ENCODE measurements at places on chromosomes 5 and 9.

DNA sequence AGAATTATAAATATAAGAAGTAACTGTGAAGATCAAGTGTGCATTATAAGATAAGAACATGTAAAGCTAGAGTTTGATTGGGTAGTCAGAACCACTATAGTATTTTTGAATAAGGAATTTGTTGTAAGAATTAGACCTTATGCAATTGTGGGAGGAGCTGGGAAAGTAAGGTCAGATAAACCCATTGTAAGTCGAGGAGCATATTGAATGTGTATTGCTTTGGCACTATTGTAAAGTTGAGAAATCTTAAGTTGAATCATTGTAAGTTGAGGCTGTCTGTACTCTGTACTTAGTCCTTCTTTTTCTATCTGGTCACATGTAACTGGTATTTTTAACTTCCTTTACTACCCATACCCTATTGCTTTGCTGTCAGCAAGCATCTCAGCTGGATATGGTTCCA is 158.7 kb downstream of the CCDC171 start:
- DNase-seq: no peak

DNA sequence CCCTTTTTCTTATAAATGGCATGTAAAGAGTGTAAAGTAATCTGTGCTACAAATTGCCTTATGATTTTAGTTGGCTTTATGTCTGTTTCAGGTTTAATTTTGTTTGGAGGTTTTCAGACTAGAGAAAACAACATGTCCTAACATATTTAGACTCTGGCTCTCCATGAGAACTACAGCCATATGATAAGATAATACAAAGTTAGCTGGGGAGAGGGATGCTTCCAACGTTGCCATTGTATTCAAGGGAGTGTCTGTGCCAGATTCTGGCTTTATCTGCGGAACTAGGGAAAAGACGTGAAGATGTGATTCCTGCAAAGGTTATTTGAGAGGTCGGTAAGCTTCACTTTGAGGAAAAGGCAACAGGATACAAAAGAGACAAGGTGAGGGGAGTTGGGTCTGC is 140.0 kb upstream of the OTULINL start:
- DNase-seq: no peak

DNA sequence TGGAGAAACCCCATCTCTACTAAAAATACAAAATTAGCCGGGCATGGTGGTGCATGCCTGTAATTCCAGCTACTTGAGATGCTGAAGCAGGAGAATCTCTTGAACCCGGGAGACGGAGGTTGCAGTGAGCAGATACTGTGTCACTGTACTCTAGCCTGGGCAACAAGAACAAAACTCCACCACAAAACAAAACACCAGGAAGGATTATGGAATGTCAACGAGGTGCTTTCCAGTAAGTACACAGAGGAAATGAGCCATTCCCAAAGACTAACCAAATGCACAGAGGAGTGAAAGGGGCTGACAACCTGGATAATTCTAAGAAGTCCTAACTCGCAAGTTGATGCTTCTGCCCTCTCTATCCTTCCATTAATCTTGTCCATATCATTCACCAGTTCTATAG is 126.1 kb upstream of the RETREG1 start:
- DNase-seq: no peak

- DNase-seq: no peak
Measured at GRCh38 chr9:130345897-130346385, 80.4 kb downstream of the HMCN2 start.

GRCh38 chr9:14321517-14322130 is 7.7 kb upstream of the NFIB start:
- no peak for DNase-seq

DNA sequence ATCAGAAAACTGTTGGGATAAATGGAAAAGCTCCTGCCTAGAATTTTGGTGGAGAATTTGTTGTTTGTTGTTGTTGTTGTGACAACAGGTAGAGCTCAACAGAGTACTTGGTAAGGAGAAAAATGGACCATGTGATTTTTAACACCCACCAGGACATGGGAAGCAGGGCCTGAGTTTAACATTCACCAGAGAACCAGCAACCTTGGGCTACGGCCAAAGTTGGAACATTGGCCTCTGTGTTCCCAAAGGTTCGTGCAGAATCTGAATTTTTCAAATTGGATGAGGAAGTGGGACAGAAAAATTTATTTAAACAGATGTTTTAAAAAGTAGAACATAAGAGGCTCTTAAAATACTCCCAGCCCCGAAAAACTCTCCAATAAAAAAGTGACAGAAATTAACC is 127.0 kb downstream of the GNA14 start:
- DNase-seq: no peak

DNA sequence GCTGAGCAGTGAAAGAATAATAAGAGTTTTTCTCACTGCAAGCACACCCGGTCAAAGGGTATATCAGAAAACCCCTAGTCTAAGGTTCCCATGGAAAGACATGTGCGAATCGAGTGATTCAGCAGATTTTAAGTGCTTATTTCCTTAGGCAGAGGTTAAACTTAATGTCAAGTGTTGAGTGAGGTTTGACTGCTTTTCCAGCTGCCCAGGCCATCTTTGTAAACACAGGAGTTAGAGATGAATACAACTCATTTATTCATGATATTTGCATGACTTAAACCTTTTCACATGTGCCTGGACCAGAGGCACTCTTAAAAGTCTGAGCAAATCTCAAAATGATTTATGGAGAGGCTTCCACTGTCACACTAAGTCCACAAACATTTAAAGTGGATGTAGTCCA is 137.8 kb upstream of the RGMB start:
- no peak for DNase-seq

DNA sequence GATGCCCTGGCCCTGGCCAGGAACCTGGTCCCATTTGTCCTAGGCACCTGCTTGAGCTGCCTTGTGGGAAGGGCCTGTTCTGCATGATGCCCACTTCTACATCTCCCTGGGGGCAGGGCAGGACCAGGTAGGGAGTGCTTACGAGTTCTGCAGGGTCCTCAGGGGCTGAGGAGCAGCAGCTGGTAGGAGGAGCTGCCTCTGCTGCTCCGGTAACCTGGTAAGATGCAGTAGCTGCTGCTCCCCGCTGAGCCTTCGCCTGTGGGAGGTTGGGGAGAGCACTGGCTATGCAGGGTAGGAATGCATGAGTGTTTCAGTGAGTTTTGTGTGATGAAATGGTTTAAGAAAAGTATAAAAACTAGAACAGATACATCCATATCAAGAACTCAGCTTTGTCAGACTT is 13.6 kb downstream of the LRRC8A start:
- DNase-seq: no peak

- DNase-seq: no peak
Measured at GRCh38 chr9:127809540-127810377, 7.1 kb downstream of the FPGS start.

DNA sequence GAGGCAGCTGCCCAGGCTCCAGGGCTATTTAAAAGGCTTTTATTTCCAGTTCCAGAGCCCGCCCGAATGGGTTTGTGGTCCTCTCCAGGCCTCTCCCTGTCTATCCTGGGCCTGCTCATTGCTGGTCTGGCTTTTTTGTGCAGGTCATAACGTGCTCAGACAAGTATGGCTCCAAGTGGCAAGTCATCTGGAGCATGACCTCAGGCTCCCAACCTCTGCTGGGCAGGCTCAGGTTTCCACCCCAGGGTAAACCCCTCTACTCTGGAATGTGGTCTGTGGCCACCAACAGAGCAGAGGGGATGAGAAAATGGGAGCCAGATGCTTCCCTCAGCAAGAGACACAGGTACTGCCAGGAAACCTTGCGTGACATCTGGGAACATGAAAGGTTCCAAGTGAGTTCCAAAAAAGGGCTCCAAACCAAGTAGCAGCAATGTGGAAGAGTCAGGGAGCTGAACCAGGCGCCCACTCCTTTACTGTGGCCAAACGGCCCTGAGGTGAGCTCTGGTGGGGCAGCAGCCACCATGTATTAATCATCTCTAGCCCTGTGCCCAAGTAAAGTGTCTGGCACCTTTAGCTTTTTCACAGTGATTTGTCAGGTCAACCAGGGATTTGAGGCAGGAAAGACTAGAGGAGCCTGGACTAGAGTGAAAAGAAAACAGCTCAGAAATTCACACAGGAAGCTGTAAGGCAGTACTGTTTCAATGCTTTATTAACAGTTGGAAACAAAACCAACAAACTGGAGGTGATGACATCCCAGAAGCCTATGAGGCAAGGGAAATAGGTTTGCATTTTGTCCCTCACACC is 25.7 kb downstream of the PCDHGC5 start:
- no peak for DNase-seq

- DNase-seq: no peak
Measured at GRCh38 chr9:69476797-69477196, 151.8 kb downstream of the ENTREP1 start.

GRCh38 chr9:37528652-37529471 is 43.1 kb downstream of the POLR1E start:
- no peak for DNase-seq

GRCh38 chr5:133943475-133943817 is 25.0 kb downstream of the C5orf15 start:
- DNase-seq: no peak

DNA sequence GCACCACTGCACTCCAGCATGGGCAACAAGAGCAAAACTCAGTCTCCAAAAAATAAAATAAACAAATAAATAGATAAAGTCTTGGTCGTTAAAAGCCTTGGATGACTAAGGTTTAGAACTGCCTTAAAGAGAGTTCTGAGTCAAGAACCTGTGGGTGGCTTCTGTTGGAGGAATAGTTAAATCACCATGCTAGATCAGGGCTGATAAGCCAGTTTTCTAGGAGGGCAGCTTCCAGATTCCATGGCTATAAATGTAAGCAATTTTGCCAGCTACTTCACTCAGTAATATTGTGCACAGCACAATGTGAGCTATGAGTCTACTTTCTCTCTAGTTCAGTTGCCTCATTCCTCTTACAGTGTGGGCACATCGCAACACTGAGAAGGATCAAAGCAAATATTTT is 242.1 kb upstream of the NUDT12 start:
- DNase-seq: no peak

DNA sequence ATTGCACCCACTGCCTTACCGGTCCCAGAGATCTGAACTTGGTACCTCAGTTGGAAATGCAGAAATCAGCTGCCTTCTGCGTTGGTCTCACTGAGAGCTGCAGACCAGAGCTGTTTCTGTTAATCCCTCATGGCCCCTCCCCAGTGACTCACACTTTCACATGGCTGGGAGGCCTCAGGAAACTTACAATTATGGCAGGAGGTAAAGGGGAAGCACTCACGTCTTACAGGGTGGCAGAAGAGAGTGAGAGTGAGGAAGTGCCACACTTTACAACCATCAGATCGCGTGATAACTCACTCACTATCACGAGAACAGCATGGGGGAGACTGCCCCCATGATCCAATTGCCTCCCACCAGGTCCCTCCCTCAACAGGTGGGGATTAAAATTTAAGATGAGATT is 648.5 kb downstream of the MTRR start:
- no peak for DNase-seq

- no peak for DNase-seq
Measured at GRCh38 chr9:109238125-109238524, 71.1 kb upstream of the FRRS1L start.

DNA sequence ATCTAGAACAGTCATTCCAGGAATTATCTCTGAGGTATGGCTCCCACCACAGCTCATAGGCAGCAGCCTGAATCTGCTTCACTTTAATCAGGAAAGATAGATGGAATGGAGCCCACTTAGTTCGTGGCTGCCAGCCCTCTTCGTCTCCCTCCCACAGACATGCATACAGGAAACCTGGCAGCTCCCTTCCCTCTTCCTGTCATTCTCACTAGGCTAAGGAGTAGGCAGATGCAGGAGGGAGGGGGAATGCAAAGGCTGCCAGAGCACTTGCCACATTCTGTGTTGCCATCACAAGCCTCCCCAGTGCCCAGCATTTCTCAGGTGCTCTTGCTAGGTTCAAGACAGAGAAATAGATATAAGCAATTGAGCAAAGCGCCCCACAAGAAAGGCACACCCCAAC is 378.9 kb downstream of the ELAVL2 start:
- DNase-seq: no peak

GRCh38 chr9:29212397-29213387 is 1639.4 kb upstream of the C9orf72 start:
- peak; percentile 11 for DNase-seq

DNA sequence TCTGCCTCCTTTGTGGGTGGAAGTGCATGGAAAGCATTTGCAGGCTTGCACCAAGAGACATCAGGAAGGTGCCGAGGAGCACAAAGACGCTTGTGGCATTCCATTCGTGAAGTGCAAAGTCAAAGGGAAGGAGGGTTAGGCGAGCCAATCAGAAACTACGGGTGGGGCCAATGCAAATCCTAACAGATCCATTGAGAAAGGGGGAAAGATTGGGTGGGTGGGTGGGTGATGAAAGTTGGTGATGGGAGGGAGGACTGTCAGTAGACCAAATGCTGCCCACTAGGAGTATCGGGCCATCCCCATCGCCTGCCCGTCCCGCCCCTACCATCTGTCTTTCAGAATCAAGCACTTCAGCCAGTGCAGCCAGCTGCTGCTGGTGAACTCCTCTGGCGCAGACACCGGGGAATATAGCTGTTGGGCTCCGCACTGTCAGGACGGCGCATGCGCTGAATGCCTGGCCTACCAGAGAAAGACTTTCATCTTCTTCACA is 17.1 kb upstream of the ANXA6 start:
- peak; percentile 67 for DNase-seq

DNA sequence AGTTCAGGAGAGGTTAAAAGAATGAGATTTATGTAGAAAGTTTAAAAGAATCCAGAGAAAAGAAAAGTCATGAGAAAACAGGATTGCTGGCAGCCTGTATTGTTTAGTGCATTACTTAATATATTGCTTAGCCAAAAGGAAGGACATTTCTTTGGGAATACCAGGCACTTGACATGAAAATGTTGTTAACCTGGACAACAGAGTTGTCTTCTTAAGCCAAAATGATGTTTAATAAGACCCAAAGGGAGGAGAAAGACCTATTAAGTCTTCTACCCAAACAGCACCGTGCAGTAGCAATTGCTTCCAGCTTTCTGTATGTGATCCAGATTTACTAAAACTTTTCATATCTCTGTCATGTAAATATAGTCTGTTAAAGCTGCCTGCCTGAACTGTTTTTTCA is 74.0 kb upstream of the PRLR start:
- no peak for DNase-seq

DNA sequence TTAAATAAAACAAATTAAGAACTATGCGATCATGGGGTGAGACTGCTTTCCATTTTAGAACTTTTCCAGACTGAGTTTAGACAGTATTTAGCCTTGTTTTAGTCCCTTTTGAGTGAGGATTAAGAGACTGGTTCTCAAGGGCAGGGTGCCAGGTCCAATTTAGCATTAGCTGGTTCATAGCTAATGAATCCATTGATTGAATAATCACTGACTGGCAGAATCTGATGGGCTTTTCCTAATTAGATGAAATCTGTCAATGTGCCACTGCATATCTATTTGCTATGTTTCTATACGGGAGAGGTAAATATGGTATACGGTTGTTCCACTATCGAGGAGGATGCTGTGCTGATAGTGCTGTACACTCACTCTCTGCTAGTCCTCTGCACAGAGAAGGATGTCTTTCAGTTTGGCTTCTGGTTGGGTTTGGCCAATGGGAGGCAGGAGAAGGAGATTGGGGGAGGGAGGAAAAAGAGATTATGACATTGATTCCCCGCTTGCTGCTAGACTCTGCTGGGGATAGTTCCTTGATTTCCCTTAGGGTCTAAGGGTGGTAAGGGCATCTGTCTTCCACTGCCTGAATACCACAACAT is 496.6 kb downstream of the CTNND2 start:
- no peak for DNase-seq

GRCh38 chr9:12965303-12965702 is 190.5 kb downstream of the LURAP1L start:
- DNase-seq: no peak

Data from SK-N-DZ (cell line).